ENCODE measurements at places on chromosomes 1 and 21.

DNA sequence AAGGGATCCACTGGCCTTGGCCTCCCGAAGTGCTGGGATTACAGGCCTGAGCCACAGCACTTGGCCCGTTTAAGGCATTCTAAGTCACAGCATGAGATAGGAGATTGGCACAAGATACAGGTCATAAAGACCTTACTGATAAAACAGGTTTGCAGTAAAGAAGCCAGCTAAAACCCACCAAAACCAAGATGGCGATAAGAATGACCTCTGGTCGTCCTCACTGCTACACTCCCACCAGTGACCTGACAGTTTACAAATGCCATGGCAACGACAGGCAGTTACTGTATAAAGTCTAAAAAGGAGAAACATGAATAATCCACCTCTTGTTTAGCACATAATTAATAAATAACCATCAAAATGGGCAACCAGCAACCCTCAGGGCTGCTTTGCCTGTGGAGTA, 33.3 kb upstream of the RCC2 start:
- no peak for DNase-seq

DNA sequence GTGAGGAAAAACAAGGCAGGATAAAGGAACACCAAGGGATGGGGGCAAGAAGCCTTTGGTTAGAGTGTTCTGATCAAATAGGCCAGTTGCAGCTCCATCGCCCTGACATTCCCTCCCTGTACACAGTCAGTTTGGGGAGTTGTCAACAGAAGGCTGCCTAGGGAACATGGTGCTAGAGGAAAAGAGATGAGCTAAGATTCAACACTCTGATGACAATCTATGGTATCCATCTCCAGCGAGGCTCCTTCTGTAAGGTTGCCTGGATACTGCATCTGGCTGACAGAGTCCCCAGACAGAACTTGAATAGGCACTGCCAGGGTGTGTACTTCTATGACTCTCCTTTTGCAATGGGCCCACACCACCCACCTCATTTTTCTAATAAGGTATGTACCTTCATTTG, 11.2 kb upstream of the SLAMF9 start:
- no peak for DNase-seq

GRCh38 chr1:182575540-182576149, 13.4 kb downstream of the RNASEL start:
- no peak for DNase-seq

- DNase-seq, result no peak
Measured at GRCh38 chr1:168054117-168054516, 82.6 kb downstream of the GPR161 start.
